WTC11 (cell line): ENCODE measurements at places on chromosomes 13 and 19. TPM values are rescaled to one million over a fixed set of nuclear protein-coding genes. Genes with fewer than 3 reads are reported as not detected.

GRCh38 chr19:12843999-12844732 is 5.9 kb downstream of the MAST1 start:
- H3K27me3 ChIP-seq = peaks cover 25% of the 10 kb centered on the region
- H3K4me3 ChIP-seq = no peak overlapping the region
- H3K4me1 ChIP-seq = peaks cover 28% of the 10 kb centered on the region
- H3K36me3 ChIP-seq = peaks cover 12% of the 10 kb centered on the region

DNA sequence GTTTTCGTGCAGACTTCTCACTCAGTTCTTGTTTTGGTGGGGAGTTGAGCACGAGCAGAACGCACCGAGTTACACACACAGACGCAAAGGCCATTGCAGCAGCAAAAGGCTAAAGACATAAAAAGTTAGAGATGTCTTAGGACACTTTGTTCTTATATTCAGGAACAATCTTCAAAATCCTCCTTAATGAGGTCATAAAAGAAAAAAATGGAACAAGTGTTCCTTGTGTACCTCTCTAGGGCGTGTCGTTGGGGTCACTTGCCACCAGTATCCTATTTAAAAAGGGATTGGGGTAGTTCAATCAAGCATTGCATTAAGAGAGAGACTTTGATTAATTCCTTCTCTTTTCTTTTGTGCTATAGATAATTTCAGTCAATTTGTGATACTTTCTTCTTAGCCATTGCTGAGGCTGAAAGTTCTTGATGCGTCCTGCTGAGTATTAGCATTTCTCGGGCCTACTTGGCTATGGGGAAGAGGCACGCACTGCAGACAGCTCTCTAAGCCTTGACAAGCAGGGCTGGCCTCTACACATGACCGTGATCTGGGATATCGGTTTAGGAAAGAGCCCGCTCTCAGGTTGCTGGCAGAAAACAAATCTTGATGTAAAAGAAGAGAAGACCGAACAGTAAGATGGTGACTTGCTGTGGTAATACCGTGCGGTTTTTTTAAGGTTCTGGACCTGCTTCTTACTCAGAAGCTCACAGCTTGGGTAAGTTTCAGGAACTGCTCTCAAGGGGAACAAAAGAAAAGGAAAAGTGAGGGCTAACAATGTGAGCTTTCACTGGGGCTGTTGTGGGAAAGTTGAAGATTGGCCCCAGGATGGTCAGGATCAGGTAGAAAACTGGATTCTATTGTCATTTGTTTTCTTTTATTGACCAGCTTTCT is 223.6 kb downstream of the TM9SF2 start:
- H3K36me3 ChIP-seq = no peaks in the 10 kb centered on the region
- H3K27me3 ChIP-seq = no peaks in the 10 kb centered on the region
- H3K4me1 ChIP-seq = peaks cover 77% of the 10 kb centered on the region
- H3K27ac ChIP-seq = peak overlapping the region; percentile 92
- no peak overlapping the region for H3K4me3 ChIP-seq
- no peak for DNase-seq

DNA sequence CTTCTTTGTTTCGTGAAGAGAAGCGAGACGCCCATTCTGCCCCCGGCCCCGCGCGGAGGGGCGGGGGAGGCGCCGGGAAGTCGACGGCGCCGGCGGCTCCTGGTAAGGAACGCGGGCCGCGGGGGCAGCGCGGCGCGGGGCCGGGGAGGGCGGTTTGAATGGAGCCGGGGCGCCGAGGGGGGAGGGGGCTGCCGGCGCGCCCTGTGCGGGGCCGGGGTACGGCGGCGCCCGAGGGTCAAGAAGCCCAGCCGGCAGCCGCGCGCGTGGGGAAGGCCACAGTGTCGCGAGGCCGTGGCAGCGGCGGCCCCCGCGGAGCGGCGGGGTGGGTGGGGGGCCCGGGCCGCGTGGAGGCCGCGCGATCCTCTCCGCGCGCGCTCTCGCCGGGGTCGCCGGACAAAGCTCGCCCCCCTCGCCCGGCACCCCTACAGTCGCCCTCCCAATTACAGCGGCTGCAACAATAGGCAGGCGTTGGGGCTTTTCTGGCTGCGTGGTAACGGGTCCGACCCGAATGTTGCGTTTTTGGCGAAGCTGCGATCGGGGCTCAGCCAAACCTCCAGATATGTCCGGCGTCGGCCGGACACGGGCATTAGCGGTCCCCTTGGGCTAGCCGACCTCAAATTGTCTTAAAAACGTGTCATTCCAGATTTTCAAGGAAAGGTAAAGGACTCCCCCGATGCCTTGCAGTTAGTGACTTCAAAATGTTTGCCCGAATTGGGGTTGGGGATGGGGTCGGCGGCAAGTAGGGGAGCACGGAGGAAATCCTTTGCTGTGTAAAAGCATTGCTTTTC is 437 bp downstream of the SMARCA4 start:
- H3K4me3 ChIP-seq = peak overlapping the region; percentile 95
- DNase-seq = peak; percentile 56
- peaks cover 24% of the 10 kb centered on the region for H3K4me1 ChIP-seq

GRCh38 chr19:33819880-33820781 is 23.5 kb downstream of the KCTD15 start:
- peaks cover 12% of the 10 kb centered on the region for H3K27me3 ChIP-seq
- peak; percentile 83 for DNase-seq
- H3K4me1 ChIP-seq = peaks cover 13% of the 10 kb centered on the region
- no peak overlapping the region for H3K27ac ChIP-seq
- H3K4me3 ChIP-seq = peak overlapping the region; percentile 73

DNA sequence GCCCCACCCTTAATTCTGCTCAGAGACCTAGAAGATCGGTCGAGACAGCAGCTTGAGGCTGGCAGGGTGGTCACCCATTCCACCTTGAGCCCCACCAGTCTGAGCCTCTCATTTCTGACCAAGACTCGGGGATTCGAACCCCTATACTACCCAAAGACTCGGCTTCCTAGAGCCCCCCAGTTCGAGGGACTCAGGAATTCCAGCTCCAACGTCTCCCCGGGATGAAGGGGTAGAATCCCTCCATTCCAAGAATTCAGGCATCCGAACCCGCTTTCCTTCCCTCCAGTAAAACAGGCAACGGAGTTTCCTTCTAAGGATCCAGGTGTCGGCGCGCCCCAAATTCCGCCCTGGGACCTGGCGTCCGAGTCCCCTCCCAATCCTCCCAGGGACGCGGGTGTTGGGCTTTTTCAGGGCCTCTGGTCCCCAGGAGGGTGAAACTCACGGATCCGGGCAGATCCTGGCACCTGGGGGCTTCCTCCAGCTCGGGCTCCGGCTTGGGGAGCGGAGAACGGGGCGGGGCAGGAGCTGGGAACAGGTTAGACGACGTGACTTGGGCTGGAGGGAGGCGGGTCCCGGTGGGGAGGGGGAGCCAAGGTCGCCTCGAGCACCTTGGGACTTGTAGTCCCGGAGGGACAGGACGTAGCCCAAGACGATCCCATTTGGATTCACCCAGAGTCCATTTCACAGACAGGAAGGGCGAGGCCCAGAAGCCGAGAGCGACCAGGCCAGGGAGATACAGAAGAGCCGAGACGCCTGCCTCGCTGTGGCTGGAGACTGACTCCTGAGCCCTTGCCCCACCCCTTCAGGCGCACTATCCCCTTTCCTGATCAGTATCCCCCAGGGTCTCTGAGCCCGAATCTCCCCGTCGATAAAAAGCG is at the start of gene PPP1R13L:
PPP1R13L (minus strand) TSS at position 513 of the 878 bp plus-strand sequence. CDS start 6,751 bp downstream, outside the sequence.
- H3K4me3 ChIP-seq = peak within 1 kb of the TSS; percentile 96
- H3K27me3 ChIP-seq = peaks cover 7% of the 10 kb centered on the region; the same call in 1 of the 2 replicates
- H3K4me1 ChIP-seq = peaks cover 26% of the 10 kb centered on the region
- peaks cover 13% of the 10 kb centered on the region for H3K36me3 ChIP-seq

DNA sequence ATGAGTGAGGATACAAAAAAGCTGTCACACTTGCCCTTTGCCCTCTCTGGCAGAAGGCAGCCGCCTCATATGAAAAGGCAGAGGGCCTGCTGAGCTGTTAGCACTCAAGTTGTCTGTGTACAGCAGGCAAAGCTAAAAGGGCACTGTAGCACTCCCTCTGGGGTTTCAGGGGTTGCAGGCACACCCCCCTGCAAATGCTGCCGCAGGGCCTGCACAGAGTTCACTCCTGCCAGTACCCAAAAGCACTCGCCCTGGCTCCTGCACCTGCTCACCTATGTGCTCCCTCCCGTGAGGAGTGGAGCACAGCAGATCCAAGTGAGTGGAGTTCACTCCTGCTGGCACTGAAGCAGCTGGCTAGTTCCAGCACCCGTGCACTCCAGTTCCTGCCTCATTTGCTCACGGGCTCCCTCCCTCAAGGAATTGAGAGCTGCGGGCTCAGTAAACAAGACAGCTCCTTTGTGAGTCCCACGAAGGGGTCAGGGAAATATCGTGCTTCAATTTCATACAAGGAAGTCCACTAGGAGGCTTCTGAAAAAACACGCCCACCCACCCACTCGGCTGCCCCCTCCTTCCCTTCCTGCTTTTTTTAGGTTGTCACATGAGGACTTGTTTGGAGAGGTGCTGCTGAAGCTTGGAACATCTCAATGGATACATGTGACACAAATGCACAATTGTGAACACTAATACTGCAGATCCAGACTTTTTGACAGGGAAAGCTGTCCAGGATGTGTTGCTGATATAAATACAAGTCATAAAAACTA is 9.9 kb upstream of the RCBTB2 start:
- H3K36me3 ChIP-seq = no peaks in the 10 kb centered on the region
- no peaks in the 10 kb centered on the region for H3K27me3 ChIP-seq
- peak; percentile 41 for DNase-seq
- H3K4me3 ChIP-seq = peak overlapping the region; percentile 39

GRCh38 chr19:6837525-6837924 is 49.9 kb upstream of the ADGRE1 start:
- peaks cover 6% of the 10 kb centered on the region; the same call in 1 of the 2 replicates for H3K27me3 ChIP-seq
- peaks cover 30% of the 10 kb centered on the region for H3K36me3 ChIP-seq
- H3K4me3 ChIP-seq = no peak overlapping the region
- no peak for DNase-seq

DNA sequence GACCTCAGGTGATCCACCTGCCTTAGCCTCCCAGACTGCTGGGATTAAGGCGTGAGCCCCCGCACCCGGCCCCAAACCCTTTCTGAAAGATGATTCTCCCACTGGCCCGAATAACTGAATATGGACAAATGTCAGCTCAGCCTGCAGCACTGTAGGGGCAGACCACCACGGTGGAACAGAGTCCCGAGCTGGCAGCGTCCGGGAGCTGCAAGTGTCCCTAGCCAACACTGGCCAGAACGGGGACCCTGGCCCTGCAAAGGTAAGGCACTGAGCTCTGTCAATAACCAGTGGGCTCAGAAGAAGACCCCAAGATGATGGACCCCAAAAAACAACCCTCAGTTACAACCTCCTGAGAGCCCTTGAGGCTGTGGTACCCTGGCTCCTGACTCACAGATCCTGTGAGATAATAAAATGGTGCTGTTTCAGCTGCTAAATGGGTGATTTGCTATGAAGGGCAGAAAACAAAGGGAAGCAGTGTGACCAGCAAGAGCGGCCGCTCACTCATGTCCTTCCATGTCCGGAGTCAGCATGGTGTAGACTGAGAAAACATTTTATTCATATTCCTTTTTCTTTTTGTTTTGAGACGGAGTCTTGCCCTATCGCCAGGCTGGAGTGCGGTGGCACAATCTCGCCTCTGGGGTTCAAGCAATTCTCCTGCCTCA is 1.6 kb downstream of the LSM7 start:
- peaks cover 13% of the 10 kb centered on the region for H3K36me3 ChIP-seq
- H3K4me1 ChIP-seq = peaks cover 37% of the 10 kb centered on the region

DNA sequence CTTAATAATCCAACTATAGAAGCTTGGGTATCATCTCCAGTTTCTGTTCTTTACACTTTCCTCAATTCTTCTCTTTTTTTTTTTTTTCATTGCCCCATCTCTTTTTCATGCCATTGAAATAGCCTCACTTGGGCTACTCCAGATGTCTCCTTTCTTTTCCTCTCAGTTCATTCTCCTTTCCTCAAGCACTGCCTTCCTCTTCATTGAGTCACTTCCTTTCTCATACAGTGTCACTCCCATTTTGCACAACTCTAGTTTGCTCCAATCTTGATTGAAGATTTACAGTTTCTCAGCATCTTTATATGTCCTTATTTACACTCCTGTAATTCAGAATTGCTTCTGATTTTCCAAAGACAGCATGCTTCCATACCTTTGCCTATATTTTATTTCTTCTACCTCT is 61.3 kb downstream of the IPO5 start:
- peaks cover 14% of the 10 kb centered on the region; the same call in 1 of the 2 replicates for H3K4me1 ChIP-seq
- DNase-seq = no peak
- H3K36me3 ChIP-seq = peaks cover 82% of the 10 kb centered on the region

DNA sequence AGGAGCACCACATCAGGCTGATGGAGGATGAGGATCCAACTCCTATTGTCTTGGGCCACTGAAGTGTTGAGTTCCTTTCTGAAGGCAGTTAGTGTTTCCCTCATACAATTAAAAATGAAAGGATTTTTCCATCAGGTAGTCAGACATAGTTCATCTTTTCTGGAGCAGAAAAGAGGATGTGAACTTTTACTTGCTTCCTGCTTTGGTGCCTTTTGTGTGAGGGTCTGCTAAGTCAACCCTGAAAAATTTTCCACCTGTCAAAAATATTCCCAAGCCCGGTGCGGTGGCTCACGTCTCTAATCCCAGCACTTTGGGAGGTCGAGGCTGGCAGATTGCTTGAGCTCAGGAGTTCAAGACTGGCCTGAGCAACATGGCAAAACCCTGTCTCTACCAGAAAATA is 43.9 kb downstream of the RGCC start:
- H3K27me3 ChIP-seq = peaks cover 17% of the 10 kb centered on the region
- peaks cover 6% of the 10 kb centered on the region for H3K36me3 ChIP-seq
- no peak for DNase-seq
- H3K27ac ChIP-seq = no peak overlapping the region

DNA sequence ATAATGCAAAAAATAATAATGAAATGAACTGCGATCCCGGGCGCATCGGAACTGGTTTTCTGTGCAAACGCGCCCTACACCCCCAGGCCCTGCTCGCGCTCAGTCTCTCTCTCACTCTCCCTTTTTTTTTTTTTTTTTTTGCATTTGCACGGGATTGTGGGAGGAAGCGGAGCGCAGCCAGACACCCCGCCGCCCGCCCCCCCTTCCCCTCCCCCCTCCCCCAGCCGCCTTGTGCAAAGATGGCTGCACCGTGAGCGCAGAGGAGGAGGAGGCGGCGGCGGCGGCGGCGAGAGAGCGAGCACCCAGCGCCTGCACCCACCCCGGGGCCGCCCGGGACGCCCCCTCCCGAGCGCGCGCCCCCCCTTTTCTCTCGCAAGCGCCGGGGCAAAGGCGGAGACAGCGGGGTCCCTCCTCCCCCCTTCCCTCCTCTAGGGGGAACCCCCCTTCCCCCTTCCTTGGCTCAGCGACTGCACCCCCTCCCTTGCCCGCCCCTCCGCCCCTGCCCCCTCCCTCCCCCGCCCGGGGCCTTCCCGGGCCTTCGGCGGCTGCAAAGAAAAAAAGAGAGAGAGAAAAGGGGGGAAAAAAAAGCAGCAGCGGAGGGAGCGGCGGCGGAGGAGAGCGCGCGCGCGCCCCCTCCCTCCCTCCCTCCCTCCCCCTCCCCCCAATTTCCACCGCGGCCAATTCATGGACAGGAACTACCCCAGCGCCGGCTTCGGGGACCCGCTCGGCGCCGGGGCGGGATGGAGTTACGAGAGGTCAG is at the start of gene PRR12:
PRR12 (plus strand) TSS at position 212 of the 760 bp plus-strand sequence; CDS start at position 685, 473 bp downstream.
- peak; percentile 52 for DNase-seq
- no peaks in the 10 kb centered on the region for H3K27me3 ChIP-seq
- H3K27ac ChIP-seq = peak within 1 kb of the TSS; percentile 92
- peaks cover 13% of the 10 kb centered on the region for H3K36me3 ChIP-seq

The EDNRB gene
- total RNA-seq = 55.8 to 142 TPM (median 142 TPM) in 3 replicates

The SIGLEC9 gene
- total RNA-seq = not detected in 3 replicates

The CYP2F1 gene
- total RNA-seq = 0.24 to 1.3 TPM (median 0.30 TPM) in 3 replicates

The PSG1 gene
- not detected in 3 replicates for total RNA-seq

The ZNF575 gene
- total RNA-seq = 0.13 to 0.25 TPM in 2 of 3 replicates, not detected in the other

The NRTN gene
- 4.7 to 6.1 TPM (median 4.9 TPM) in 3 replicates for total RNA-seq

The ZNF460 gene
- 50.8 to 62.9 TPM (median 52.2 TPM) in 3 replicates for total RNA-seq

The IL11 gene
- total RNA-seq = 1.2 to 1.8 TPM (median 1.6 TPM) in 3 replicates

The ZNF135 gene
- total RNA-seq = 5.6 to 8.0 TPM (median 7.2 TPM) in 3 replicates

The FOSB gene
- 2.3 to 7.2 TPM (median 5.4 TPM) in 3 replicates for total RNA-seq
